ENCODE measurements at places on chromosomes 4 and X.

DNA sequence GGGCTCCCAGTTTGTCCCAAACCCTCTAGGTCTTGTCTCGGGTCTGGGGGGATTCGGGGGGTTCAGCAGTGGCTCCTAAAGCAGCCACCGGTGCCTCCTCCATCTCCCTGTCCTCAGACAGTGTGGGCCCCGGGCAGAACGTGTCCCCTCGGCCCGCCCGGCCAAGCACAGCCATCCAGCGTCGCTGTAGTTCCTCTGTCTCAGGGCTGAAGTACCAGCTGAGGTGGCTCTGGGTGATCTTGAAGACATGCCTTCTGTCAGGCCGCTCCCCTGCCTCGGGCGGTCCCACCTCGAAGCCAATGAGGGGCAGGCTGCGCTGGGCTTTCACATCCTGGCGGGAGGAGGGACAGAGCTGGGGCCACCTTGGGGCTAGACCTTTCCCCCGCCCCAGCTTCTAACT lies 5.9 kb downstream of the TSR2 start:
- no peak for DNase-seq

DNA sequence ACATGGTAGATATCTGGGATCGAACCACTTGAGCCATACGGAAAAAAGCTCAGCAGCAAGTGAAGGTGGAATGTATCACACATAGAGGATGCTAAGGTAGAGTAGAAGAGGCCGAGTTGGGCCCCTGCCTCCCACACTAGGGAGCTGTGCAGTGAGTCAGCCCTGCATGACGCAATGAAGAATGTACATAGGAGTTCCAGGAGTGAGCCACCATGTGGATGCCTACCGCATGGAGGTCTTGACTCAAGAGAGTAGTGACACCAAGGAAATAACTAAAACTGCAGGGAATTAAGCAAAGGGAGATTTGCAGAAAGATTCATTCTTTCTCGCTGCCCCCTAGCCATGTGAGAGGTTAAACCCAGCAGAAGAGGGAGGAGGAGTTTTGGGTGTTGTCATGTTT lies 389.6 kb upstream of the IGFBP7 start:
- DNase-seq = no peak

DNA sequence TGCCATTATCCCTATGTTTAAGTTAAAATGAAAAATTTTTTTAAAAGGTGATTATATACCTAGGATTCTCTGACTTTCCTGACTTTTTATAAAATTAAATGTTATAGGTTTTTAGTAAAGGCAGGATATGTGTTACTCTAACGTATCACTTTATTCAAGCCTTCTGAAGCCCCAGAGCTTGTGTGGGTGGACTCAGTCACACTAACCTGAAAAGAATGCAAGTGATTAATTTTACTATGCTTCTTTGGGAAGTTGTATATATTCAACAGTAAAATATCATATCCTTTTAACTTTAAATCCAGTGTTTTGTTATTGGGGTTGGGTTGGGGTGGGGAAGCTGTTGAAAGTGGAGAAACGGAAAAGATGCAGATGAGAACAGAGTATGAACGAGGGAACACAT lies 22.8 kb downstream of the PDLIM3 start:
- DNase-seq = no peak

DNA sequence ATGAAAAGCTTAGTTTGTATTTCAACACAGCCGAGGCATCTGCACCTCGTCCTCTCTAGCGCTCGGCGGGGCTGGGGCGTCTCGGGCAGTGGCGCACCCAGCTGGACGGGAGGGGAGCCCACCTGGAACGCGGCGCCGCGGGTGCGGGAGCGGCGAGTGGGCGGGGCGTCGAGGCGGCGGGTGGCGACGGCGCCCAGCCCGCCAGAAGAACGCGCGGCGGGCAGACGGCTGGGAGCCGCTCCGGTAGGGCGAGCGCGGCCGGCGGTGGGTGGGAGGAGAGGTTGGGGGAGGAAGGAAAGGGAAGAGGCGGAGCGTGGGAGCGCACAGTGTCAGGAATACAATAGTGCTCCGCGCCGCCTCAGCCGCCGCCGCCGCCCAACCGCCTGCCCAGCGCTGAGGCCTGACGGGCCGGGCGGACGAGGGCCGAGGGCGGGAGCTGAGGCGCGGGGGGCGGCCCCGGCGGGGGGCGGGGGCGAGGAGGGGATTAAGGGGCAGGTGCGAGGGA lies at the start of gene JADE3:
Gene JADE3 (plus strand): TSS at position 324 of the 505 bp plus-strand sequence. CDS start 72,474 bp downstream, outside the sequence.
- DNase-seq = no peak

DNA sequence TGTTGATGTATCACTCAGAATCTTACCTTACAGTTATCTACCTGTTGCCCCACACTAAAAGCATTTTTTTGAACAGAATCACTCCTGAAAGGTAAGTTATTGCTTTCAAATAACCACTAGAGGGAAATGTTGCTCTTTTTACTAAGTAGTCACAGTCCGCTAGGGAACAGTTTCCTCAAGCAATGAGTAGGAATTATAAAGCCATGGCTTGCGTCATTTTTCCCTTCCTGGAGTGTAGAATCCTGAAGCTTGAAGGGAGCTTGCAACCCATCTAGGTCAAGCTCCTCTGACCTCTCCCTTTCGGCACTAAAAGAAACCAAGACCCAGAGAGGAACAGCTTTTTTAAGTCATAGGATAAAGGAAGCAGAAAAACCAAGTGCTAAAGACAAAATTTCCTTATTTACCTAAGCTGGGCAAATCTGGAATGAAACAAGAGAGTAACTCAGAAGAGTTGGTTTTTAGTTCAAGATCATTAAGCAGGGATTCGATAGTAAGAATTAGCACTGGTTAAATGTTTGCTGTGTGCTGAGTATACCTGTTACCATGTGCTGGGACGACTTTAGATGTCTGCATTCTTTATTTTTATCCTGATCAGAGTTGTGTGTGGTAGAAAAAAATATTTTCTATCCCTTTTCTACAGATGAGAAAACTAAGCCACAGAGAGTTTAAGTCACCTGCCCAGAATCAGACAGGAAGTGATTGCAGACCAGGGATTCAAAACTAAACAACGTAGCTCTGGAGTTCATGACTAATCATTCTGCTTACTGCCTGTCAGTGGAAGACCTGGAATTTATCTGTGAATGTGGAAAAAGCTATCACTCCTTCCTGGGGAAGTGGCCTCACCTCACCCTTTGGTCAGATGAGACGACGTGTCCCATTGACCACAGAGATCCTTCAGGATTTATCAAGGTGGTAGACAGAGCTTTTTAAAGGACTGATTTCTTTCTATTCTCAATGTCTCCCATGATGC lies 631.5 kb downstream of the RAB28 start:
- DNase-seq = no peak

DNA sequence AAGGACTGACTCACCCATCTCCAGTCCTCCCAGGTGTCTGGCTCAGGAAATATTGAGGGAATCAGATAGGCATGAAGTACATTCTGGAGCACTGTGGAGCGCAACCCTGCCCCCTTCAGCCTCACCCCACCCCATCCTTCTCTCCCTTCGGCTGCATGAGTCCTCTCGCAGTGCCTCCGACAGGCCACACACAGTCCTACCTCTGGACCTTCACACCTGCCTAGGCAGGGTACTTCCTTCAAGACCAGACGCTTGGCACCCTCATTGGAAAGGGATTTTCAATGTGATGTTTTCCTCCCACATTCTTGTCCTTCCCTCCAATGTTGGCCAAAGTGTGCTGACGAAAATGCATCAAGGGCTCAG lies 26.8 kb upstream of the PPP2R2C start:
- no peak for DNase-seq

GRCh38 chr4:121370729-121371325 lies 10.0 kb downstream of the QRFPR start:
- DNase-seq = peak; percentile 14

DNA sequence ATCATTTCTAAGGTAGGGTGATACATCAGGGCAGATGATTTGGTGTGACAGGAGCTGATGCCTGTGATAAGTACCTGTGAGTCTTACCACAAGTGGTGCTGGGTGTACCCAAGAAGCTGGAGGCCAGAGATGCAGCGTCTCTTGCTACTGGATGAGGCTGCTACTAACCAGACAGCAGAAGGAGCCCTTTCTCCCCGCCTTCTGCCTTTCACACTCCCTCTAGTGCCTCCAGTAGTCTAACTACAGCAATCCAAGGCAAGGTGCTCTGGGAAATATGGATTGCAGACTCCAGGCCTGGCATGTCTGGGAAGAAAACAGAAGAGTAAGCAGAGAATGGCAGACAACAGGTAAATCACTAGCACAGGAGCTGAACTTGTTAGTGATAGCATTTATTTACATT lies 470.8 kb downstream of the NKX6-1 start:
- no peak for DNase-seq

DNA sequence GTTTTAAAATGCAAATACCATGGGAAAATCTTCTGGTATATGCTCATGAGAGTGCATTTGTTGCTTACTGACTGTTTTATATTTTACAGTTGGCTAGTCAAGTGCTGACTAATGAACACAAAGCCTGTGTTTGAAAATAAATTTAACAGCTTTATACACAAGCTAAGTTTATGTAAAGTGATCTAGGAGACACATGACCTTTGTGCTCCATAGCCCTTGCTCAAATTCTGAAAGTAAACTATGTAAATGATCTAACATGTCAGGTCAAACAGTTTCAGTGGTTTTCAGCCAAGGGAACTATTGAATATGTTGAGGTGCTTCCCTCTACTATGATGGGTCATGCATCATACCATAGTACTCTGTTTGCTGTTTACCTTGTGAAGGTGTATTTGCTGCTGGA lies 36.7 kb downstream of the DIAPH2 start:
- DNase-seq = no peak

DNA sequence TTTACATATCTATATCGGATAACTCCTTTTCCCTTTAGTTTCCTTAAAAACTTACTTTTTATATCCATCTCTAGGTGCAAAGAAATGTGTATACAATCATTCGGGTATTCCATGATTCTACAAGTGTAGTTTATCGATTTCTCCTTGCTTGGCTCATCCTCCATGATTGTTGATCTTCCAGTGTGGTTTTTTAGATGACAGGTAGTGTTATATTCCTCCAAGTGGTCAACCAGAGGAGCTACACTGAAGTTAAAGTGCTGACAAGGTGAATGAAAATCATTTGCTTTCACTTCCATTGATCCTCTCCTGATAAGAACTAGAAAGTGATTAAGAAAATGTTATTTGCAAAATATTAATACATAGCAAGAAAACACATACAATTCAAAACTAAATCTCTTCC lies 38.5 kb downstream of the TMEM156 start:
- no peak for DNase-seq

DNA sequence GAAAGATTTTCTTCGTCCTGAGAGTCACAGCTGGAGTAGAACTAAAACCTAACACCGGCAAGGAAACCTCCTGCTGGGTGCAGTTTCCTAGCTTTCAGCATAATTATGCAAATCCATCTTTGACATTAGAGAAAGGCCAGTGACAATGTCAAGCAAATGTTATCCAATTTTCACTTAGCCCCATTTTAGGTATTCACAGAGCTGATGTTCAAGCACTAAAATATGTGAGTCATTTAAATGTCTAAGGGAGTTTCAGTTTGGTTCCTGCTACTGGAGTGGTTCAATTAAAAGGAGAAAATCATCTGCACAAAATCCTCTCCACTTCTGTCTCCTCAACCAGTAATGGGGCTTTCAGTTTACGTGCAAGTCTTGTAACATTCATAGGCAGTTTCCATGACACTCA lies 37.1 kb upstream of the AMOT start:
- no peak for DNase-seq

- DNase-seq = no peak
Measured at GRCh38 chr4:56219447-56219846, 167.8 kb downstream of the AASDH start.

- no peak for DNase-seq
Measured at GRCh38 chr4:80255329-80256095, 11.0 kb upstream of the FGF5 start.

GRCh38 chr4:10091531-10092181 lies 24.9 kb downstream of the WDR1 start:
- no peak for DNase-seq

GRCh38 chr4:139025841-139026240 lies 10.3 kb downstream of the NOCT start:
- no peak for DNase-seq

DNA sequence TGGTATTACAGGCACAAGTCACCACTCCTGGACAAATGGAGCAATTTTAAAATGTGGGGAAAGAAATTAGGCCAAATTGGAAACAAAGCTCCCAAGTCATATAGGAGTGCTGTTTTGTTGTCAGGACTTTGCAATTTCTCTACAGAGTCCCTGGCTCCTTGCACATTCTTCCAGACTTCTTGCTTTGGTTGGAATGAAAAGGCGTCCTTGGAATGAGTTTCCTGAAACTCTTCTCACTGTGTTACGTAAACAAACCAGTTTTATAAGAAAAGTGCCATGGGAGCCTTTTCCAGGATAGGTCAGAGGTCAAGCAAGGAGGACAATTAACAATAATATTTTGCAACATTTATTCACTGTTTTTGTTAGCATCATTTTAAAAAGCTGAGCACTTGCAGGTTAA lies 32.4 kb upstream of the KIT start:
- no peak for DNase-seq

DNA sequence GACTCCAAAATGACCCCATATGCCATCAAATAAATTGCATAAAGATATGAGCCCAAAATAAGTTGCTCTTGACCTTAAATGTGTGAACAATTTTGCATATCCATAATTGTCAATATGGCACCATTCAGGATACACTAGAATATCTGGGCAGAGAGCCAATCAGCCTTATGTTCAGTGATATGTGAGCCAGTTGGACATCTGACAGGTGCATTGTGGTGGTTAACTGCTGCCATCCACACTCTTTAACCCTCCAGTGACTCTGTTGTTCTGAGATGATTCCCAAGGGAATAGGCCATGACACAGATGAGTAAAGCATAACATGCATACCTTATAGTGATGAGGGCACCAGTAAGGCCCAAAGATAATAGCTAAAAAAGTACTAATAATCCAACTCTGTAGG lies 500.1 kb downstream of the PCDH18 start:
- no peak for DNase-seq

GRCh38 chrX:11530621-11531020 lies 135.1 kb downstream of the ARHGAP6 start:
- no peak for DNase-seq

GRCh38 chr4:31023109-31023508 lies 302.9 kb downstream of the PCDH7 start:
- no peak for DNase-seq

GRCh38 chrX:118360429-118361125 lies 14.7 kb downstream of the WDR44 start:
- no peak for DNase-seq

Data from stimulated activated CD8-positive, alpha-beta memory T cell treated with anti-CD3 and anti-CD28 coated beads, Interleukin-4, amount 100 ng/mL, for 24 hours (primary cell).